ENCODE measurements at places on chromosomes 6 and 20. TPM values are rescaled to one million over a fixed set of nuclear protein-coding genes. Genes with fewer than 3 reads are reported as not detected.

PRICKLE4 gene
- 13.1 TPM for total RNA-seq

GMPR gene
- 10.4 TPM for total RNA-seq

TAPBP gene
- 200 TPM for total RNA-seq

BRD2 gene
- total RNA-seq, result 150 TPM

HLA-C gene
- total RNA-seq, result 601 TPM

CPXM1 gene
- total RNA-seq, result 6.8 TPM

PI3 gene
- not detected for total RNA-seq
